Type B pancreatic cell (in vitro differentiated cells): ENCODE measurements at places on chromosomes 7 and 10.

- no peak for DNase-seq
These were observed 58.8 kb downstream of the INSIG1 start for GRCh38 chr7:155356323-155357105.

- DNase-seq, result no peak
These were observed 32.8 kb downstream of the MKRN1 start for GRCh38 chr7:140446467-140446866.

GRCh38 chr10:102970562-102971340, 52.7 kb downstream of the CNNM2 start:
- DNase-seq, result no peak

DNA sequence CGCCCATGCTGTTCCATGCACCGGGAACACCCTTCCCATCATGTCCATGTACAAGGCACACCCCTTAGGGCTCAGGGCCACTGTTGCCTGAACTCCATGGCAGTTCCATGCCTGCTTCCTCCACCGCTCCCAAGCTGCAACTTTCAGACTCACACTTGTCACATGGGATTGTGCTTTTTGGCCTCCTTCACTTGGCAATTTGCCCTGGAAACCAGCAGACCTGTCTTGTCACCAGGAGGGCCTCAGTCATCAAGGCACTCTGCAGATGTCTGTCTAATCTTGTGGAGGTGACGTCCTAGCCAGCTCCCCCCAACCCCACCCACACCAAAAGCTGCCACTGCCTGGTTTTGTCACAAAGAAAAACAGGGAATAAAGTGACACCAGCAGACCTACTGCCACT, 47.5 kb downstream of the CARD11 start:
- no peak for DNase-seq

DNA sequence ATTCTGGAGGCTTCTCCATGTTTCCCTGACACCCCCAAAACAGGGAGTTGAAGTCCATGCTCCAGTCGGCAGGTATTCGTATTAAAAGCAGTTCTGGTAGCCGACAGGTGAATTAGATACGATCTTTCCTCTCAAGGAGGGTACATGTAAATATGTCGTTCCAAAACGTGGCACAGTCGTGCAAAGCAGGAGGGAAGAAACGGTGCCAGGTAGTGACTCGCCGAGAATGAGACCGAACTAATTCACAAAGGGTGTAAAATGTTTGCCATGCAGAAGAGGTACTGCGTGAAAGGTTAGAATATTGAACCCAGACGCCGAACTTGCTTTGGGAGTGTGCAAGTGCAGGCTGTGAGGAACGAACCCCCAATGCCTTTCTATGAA, 483 bp downstream of the EDRF1 start:
- DNase-seq, result no peak

DNA sequence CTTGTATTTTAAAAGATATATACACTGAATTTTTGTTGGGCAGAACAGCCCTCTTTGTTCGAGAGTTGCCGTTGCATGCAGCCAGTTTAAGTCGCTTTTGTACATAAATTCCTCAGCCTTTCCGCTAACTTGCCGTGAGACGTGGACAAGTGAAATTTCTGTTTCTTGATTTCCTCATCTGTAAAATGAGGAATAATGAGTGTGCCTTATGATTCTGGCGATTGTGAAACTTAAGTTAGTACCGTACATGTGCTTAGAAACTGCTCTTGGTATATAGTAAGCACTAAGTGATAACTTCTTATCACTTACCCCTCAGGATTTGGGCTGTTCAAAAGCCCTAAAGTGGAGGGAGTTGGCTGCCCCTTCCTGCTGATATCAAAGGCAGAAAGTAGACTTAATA, 1.4 kb downstream of the CCNJ start:
- DNase-seq, result no peak

GRCh38 chr10:121556918-121557573, 41.2 kb downstream of the FGFR2 start:
- DNase-seq, result no peak

GRCh38 chr10:73229567-73229966, 17.5 kb downstream of the DNAJC9 start:
- no peak for DNase-seq

DNA sequence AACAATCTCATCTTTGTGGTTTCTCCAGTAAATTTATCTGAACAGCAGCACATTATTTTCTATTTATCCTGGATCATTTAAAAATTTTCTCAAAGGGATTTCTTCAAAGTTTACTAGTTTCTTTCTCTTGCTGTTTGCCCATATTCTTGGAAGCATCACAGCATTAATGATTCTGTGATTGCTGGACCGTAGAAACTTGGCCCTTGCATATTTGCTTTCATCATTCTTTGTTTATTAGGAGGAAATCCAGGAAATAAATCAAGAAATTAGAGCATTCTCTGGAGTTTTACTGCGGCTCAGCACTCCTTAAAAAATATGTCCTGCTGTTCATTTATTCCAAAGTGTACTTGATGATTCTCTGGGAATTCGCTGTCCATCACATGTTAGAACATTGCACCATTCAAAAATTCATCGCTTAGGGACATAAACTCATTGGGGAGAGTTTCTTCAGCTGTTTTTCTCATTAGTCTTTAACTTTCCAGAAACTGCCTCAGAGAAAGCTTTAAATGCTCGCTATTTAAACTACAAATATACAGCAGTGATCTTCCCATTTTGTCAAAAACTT, 264.0 kb upstream of the CDC14C start:
- no peak for DNase-seq

GRCh38 chr7:37558320-37559096, 109.8 kb upstream of the ELMO1 start:
- no peak for DNase-seq

GRCh38 chr10:76973091-76974016, 664.3 kb downstream of the KCNMA1 start:
- DNase-seq, result no peak

GRCh38 chr7:104679085-104679484, 334.9 kb upstream of the KMT2E start:
- no peak for DNase-seq

- no peak for DNase-seq
These were observed 77.9 kb upstream of the RHOBTB1 start for GRCh38 chr10:61021926-61022325.
